ENCODE measurements at places on chromosomes 4 and X. TPM values are rescaled to one million over a fixed set of nuclear protein-coding genes. Genes with fewer than 3 reads are reported as not detected.

TKTL2 gene
- total RNA-seq: not detected

SPANXD gene
- not detected for total RNA-seq

ANXA10 gene
- total RNA-seq: 2.6 TPM

XKRX gene
- total RNA-seq: 0.82 TPM

GC gene
- total RNA-seq: not detected

TGIF2LX gene
- total RNA-seq: not detected

Measured in A549 treated with Hydrocortisone at 1 μM for 4 hours (cell line).